ENCODE measurements at places on chromosomes 2 and 18. TPM values are rescaled to one million over a fixed set of nuclear protein-coding genes. Genes with fewer than 3 reads are reported as not detected.

The ACSL3 gene
- 84.3 TPM for total RNA-seq

The UGT1A5 gene
- not detected for total RNA-seq

DNA sequence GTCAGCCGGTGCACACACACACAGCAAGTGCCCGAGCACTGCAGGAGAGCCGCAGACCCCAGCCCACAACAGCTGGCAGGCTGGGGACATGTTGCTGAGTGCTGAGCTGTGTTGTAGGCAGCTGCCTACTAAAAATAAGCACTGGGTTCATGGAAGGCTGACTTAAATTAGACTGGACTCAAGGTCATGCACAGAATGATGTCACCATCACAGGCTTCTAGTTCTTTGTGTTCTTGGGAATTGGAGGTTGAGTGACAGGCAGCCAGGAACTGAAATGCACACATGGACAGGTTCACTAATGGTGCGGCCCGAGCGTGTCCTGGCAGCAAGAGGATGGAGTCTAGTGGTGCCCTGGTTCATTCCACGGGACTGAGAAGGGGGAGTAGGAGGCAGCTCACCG lies 71.3 kb downstream of the VWA3B start:
- H3K36me3 ChIP-seq = no peaks in the 10 kb centered on the region
- H3K27me3 ChIP-seq = peaks cover 3% of the 10 kb centered on the region
- H3K27ac ChIP-seq = no peak overlapping the region
- H3K4me1 ChIP-seq = peaks cover 24% of the 10 kb centered on the region
- H3K4me3 ChIP-seq = no peak overlapping the region
- DNase-seq = no peak

DNA sequence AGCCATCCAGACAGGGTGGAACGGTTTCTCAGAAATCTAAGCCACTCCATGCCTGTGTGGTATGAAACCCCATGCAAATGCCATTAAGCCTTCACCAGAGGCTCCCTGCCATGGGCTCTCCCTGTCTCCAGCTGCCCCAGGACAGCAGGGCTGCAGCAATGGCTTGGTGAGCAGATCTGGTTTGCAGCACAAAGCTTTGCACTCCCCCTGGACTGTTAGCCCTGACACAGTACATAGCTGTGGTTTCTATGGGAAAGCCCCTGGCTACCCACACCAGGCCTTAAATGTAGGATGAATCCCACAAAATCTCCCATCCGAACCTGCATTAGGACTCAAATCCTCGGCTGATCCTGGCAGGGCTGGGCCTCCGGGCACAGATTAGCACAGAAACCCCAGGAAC lies 291.6 kb downstream of the TNS1 start:
- no peaks in the 10 kb centered on the region for H3K27me3 ChIP-seq
- DNase-seq = no peak
- H3K4me1 ChIP-seq = peaks cover 32% of the 10 kb centered on the region
- no peak overlapping the region for H3K27ac ChIP-seq

GRCh38 chr18:47701134-47701533 lies 229.3 kb downstream of the SMAD2 start:
- H3K27me3 ChIP-seq = peaks cover 63% of the 10 kb centered on the region
- H3K36me3 ChIP-seq = no peaks in the 10 kb centered on the region
- no peak for DNase-seq
- H3K4me1 ChIP-seq = no peaks in the 10 kb centered on the region

Data from mesothelial cell of epicardium (in vitro differentiated cells).